ENCODE measurements at places on chromosomes 6 and 20. TPM values are rescaled to one million over a fixed set of nuclear protein-coding genes. Genes with fewer than 3 reads are reported as not detected.
A peak's percentile ranks its signal among the peaks of the same experiment; 100 is the strongest.

The OXT gene
- not detected for polyA plus RNA-seq

The AFDN gene
- polyA plus RNA-seq, result 0.03 TPM

DNA sequence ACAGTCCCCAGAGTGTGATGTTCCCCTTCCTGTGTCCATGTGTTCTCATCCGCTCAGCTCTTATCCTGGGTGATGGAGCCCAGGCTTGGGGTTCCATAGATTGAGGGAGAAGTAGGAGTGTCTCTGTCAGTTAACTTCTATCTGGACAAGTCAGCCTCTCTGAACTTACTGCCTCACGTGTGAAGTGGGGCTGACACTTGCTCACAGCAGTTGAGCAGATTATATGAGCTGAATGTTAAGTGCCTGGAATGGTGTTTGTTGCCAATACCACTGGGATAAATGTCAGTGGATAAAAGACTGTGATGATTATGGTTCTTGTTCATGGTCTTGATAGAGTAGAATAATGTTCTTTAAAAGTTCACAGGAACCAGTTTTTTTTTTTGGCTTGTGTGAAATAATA lies 17.1 kb upstream of the EFCAB8 start:
- no peak for DNase-seq
- no peaks in the 10 kb centered on the region for H3K27me3 ChIP-seq
- no peaks in the 10 kb centered on the region for H3K4me1 ChIP-seq
- H3K36me3 ChIP-seq, result peaks cover 88% of the 10 kb centered on the region

- DNase-seq, result no peak
- peaks cover 18% of the 10 kb centered on the region for H3K4me1 ChIP-seq
- H3K36me3 ChIP-seq, result peaks cover 66% of the 10 kb centered on the region
Measured at GRCh38 chr6:144189351-144189750, 39.0 kb downstream of the STX11 start.

GRCh38 chr20:62472138-62472940 lies 3.5 kb downstream of the GATA5 start:
- no peak overlapping the region for H3K4me3 ChIP-seq
- H3K27me3 ChIP-seq, result peaks cover 11% of the 10 kb centered on the region
- no peaks in the 10 kb centered on the region for H3K36me3 ChIP-seq
- H3K4me1 ChIP-seq, result no peaks in the 10 kb centered on the region

The RAB23 gene
- 0.25 TPM for polyA plus RNA-seq

The SAPCD1 gene
- not detected for polyA plus RNA-seq

DNA sequence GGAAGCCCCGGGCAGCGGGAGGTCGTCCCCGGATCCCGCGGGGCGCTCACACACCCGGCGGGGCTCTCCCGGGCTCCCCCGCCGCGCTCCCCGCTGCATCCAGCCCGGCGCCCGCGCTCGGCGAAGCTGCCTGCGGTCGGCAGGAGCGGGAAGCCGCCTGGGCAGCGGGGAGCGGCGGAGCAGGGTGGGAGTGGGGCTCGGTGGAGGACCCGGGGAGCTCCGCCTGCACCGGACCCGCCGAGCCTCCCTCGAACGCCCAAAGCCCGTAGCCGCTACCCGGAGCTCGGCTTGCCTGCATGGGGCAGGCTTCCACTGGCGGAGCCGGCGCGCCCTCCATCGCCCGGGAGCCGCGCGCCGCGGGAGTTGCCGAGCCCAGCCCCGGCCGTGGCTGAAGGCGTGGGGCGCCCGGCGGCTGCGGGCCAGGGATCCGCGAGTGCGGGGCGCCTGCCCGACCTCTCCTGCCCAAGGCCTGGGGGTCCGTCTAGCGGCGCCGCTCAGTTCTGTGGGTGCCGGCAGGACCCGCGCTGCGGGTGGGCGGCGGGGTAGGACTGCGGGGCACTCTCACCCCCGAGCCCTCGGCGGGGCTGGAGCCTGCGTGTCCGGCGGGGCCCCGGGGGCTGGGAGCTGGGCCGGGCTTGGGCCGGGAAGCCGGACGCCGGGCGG lies 671 bp downstream of the CDH4 start:
- no peak overlapping the region for H3K27ac ChIP-seq
- no peak for DNase-seq
- no peaks in the 10 kb centered on the region for H3K4me1 ChIP-seq
- H3K4me3 ChIP-seq, result no peak overlapping the region

DNA sequence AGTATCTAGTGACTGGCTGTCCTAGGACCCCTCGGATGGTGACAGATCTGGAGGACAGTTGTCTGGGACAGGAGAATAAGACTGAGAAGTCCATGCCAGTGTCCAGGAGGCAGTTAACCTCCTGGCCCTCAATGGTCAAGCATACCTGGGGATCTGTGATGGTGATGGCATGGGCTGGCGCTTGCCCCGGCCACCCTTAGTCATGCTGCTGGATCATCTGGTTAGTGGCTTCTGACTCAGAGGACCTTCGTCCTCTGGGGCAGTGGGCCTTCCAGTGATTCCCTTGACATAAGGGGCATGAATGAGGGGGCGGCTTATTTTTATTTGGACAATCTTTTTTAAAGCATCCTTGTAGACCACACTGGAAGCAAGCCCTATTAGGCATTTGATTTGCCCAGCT lies 24.0 kb upstream of the SF3B5 start:
- peaks cover 16% of the 10 kb centered on the region for H3K4me1 ChIP-seq
- DNase-seq, result no peak
- H3K27ac ChIP-seq, result no peak overlapping the region
- no peaks in the 10 kb centered on the region for H3K36me3 ChIP-seq
- no peak overlapping the region for H3K4me3 ChIP-seq

GRCh38 chr6:165776691-165777090 lies 113.7 kb upstream of the PDE10A start:
- DNase-seq, result no peak
- no peak overlapping the region for H3K27ac ChIP-seq
- H3K4me3 ChIP-seq, result no peak overlapping the region

The DLK2 gene
- not detected for polyA plus RNA-seq

DNA sequence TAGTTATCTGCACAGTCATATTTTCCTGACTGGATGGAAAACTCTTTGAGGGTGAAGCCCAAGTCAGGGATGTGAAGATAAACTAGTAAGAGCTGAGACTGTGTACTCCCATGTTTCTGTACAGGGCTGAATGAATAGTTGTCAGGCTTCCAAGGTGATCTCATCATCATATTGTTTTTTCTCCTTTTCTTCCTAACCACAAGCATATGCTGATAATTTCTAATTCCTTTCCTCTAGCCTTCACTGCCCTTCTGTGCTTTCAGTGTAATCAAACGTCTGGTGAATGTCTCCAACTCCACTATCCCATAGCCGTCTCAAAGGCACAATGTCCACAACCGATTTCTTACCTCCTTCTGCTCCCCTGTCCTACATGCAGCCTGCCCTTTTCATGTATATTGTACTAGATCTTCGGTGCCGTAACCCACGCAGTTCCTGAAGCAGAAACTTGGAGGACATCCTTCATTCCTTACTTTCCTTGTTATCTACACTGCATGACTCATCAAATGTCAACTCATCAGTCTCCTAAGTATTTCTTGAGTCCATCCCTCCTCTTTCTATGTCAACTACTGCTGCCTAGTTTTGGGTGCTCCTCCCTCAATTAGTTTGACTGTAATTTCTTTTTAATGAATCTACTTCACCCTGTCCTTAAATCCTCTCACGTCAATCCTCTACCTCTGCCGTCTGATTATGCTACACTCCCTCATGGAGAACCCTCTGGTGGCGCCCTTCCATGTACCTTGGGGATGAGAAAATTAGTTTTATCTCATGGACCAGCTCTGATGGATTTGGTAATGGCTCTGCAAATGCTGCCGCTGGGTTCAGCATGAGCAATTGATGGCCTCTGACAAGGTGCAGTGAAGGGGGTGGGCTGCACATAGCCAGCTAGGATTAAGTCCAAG lies 21.9 kb downstream of the NCOA7 start:
- no peaks in the 10 kb centered on the region for H3K27me3 ChIP-seq
- H3K4me3 ChIP-seq, result no peak overlapping the region
- peak overlapping the region; percentile 71 for H3K27ac ChIP-seq
- H3K4me1 ChIP-seq, result peaks cover 45% of the 10 kb centered on the region

DNA sequence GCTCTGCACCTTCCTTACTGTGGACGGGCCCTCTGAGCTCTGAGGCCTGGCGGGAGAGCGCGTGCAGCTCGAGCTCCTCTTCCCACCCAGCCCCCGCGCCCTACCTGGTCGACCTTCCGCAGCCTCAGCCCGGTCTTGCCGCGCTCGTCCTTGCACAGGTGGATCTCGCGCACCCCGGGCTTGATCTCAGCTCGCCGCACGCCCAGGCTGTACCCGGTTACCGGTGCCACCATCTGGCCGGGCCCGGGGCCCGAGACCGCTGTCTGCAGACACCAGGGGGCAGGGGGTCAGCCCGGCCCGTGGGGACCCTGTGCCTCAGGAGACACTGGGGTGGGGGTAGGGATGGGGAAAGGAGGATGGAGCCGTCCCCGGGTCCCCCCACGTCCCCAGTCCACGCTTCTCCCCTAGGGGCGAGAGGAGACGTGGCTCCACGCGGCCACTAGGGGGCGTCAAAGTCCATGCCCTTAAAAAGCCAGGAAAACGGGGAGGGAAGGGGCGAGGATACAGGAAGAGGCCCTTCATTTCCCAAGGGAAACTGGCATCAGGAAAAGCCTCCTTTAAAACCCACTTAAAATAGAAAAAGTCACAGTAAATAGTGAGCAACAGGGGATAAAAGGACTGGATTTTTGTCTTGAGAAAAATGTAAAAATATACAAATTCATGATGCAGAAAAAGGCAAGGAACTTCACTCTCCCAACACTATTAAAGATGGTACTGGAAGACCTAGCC lies 15.5 kb downstream of the SDCBP2 start:
- DNase-seq, result peak; percentile 71
- no peaks in the 10 kb centered on the region for H3K27me3 ChIP-seq
- no peak overlapping the region for H3K27ac ChIP-seq
- H3K4me3 ChIP-seq, result no peak overlapping the region
- no peaks in the 10 kb centered on the region for H3K36me3 ChIP-seq

- no peak overlapping the region for H3K4me3 ChIP-seq
- H3K27me3 ChIP-seq, result peaks cover 92% of the 10 kb centered on the region
- H3K27ac ChIP-seq, result no peak overlapping the region
- no peaks in the 10 kb centered on the region for H3K36me3 ChIP-seq
Measured at GRCh38 chr6:30361661-30362060, 16.7 kb downstream of the RPP21 start.

DNA sequence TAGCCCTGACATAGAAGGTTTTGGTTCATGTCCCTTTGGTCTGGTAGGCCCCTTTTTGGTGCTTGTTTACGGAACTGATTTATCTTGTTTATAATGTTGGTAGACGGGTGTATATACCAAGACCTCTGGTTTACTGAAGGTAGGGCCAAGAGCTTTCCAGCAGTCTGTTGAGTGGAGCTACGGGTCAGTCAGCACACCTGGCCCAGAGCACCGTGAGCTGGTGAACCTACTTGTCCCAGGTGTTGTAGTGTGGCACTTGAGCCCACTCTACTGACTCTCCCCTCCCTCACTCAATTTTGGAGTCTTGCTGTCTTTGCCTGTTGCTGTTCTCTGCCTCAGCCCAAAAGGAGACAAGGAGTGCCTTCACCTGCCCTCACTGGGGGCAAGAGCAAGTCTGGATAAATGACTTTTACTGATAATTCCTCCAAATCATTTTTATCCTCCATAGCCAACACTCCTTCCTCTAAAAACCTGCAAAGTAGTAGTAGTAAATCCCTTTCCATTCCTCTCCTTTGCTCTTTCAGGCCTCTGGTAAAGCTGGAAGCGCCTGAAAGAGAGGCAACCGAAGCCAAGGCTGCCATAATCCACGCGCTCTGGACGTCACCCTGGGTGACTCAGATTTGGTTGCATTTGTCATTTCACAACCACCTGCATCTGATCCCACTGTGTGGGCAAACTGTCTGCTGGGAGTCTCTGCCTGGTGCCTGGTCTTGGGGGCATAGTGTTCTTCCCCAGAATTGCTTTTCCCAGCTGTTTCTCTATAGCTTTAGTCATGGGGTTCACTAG lies 22.2 kb downstream of the RREB1 start:
- peak; percentile 88 for DNase-seq
- H3K4me3 ChIP-seq, result no peak overlapping the region
- peaks cover 11% of the 10 kb centered on the region for H3K36me3 ChIP-seq
- no peaks in the 10 kb centered on the region for H3K27me3 ChIP-seq
